Left cardiac atrium (tissue), 4 donors: ENCODE measurements at places on chromosomes 16 and 17. TPM values are rescaled to one million over a fixed set of nuclear protein-coding genes. Genes with fewer than 3 reads are reported as not detected.

Gene ORC6
- total RNA-seq = 2.1 TPM

Gene SLFN12L
- 1.0 TPM for total RNA-seq

Gene OTOP3
- not detected for total RNA-seq

Gene XYLT1
- total RNA-seq = 22.5 TPM

Gene MMP28
- 10.3 TPM for total RNA-seq

Gene PYDC1
- total RNA-seq = not detected

Gene FSCN2
- total RNA-seq = 0.38 TPM

Gene EFCAB5
- total RNA-seq = not detected

Gene CDT1
- 1.0 TPM for total RNA-seq

Gene TNFRSF12A
- 24.3 TPM for total RNA-seq

Gene TRIM37
- total RNA-seq = 18.5 TPM

Gene RNF43
- total RNA-seq = 4.7 TPM

Gene SRCIN1
- total RNA-seq = 3.0 TPM

Gene CCL3
- 0.82 TPM for total RNA-seq

Gene GAS7
- 119 TPM for total RNA-seq

Gene TBC1D3
- total RNA-seq = not detected

Gene SLC9A5
- 1.5 TPM for total RNA-seq

Gene DRC3
- 2.0 TPM for total RNA-seq

Gene KRTAP4-11
- total RNA-seq = not detected

Gene CLEC18A
- 0.21 TPM for total RNA-seq

Gene CORO6
- total RNA-seq = 67.0 TPM

Gene MAZ
- 84.8 TPM for total RNA-seq

Gene MRC2
- 60.6 TPM for total RNA-seq

Gene MTSS2
- 50.7 TPM for total RNA-seq

Gene KRTAP4-6
- not detected for total RNA-seq

Gene MATCAP1
- total RNA-seq = 16.8 TPM

Gene PRPSAP1
- total RNA-seq = 39.3 TPM

Gene NACA2
- not detected for total RNA-seq

Gene AP2B1
- total RNA-seq = 152 TPM
